ENCODE measurements at places on chromosomes 5 and 9.

GRCh38 chr5:124748687-124749594, 2.5 kb upstream of the ZNF608 start:
- ATAC-seq: peak; percentile 80

- no peak for ATAC-seq
These were observed 1143.8 kb downstream of the MAT2B start for GRCh38 chr5:164649266-164649665.

DNA sequence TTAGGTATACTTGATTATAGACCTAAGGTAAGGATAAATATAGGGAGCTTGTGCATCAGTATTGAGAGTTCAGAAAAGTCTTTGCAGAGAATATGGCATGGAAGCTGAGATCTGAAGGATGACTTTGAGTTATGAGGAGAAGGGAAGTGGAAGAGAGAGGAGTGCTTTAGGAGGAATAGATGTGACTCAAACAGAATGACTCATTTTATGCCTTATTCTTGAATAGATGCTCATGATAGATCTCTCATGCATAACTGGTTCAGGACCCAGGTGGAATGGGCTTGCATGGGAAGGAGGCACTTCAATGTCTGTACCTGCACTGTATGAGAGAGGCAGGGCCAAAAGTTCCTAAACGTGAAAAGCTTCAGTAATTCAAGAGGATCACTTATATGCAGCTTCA, 103.3 kb downstream of the CWC27 start:
- no peak for ATAC-seq

DNA sequence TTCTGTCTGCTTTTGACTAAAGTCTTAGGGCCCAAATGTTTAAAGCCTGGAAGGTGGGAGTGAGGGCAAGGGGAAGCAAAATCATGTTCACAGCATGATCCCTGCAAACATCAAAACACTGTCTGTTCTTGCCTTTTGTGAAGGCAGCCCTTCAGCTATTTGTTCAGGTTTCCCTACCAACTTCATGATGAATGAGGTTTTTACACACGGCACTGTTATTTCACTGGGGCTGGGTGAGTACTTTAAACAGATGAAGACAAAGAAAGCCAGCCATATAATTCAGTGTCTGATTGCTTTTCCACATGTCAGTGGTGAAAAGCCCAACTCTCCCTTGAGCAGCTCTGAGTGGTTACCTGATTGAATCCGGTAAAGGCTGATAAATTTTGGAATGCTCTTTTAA, 224.7 kb upstream of the GRAMD2B start:
- ATAC-seq: no peak

- ATAC-seq: no peak
These were observed 65.2 kb downstream of the TMEM167A start for GRCh38 chr5:83011985-83012384.

DNA sequence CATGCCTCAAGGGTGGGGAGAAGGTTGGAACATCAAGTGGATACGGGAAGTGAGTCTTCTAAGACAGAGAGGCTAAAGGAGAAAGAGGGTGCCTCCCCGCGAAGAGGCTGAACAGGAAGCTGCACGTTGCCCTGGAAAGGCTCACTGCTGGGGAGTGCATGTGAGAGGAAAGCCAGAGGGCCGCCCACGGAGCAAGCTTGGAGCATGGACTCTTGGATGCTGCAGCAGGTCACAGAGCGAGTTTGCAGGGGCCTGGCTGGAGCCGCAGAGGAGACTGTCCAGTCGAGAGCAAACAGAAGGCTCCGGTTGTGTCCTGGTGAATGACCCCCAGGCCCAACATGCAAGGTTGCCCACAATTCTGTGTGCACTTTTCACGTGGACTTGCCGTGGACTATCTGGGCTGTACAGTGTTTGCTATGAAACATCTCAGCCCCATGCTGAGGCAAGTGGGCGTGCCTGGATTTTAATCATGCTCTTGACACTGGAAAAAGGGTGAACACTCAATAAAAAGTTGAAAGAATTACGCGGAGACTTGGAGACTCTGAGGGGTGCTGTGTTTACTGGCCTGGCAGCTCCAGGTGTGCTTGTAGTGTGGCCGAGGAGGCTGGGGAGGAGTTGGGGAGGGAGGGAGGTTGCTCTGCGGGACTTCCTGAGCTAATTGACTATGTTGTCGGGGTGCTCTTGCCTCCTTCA, 54.5 kb upstream of the GARNL3 start:
- ATAC-seq: no peak

Measured in gastroesophageal sphincter (tissue), 4 donors.